Cortex of kidney (tissue), 1 donor: ENCODE measurements at places on chromosomes 13 and 19.

DNA sequence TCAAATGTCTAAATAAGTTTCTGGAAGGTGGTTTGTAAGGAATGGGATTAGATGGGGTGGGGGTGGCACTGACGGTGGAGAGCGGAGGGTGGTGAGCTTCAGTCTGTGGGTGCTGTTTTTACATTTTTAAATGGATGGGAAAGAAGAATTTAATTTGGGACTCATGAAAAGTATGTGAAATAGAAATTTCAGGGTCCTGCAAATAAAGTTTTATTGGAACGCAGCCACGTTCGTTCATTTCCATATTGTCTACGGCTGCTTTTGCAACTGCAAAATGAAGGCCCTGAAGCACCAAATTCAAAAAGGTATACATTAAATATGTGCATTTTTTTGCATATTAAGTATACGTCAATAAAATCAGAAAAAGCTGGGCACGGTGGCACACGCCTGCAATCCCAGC, 9.9 kb downstream of the KANK2 start:
- DNase-seq, result no peak

- DNase-seq, result no peak
These were observed 28.5 kb downstream of the RFC3 start for GRCh38 chr13:33846303-33847062.

- DNase-seq, result no peak
These were observed 2.8 kb upstream of the CIRBP start for GRCh38 chr19:1266129-1266915.

- DNase-seq, result no peak
These were observed 50.5 kb downstream of the RFC3 start for GRCh38 chr13:33868343-33868994.

- no peak for DNase-seq
These were observed 405 bp upstream of the ZNF569 start for GRCh38 chr19:37467608-37468090.

DNA sequence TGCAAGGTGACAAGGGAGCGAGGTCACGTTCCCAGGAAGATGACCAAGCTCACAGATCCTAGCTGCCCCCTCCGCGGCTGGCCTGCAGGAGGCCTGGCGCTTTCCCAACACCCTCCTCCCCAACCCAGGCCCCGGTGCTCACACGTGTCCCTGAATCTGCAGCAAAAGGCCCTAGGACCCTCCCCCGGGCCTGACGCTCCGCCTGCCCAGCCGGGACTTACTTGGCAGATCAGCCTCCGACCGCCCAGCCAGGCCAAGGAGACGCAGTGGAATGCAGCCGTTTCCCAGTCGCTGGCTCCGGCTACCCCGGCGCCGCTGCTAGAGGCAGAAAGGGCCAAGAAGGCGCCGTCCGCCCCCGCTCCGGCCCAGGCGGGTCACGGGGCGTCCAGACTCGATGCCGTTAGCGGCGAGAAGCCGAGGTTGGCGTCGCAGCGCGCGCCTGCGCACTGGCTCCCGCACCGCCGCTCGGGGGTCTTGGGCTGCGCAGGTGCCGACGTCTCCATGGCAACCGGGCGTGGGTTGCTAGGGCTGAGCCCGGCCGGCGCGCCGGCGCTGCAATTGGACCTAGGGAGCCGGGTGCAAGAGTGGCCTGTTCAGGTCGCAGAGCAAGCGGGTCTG, at the start of gene PNMA8A:
PNMA8A (minus strand) TSS at position 448 of the 618 bp plus-strand sequence. CDS start 528 bp downstream, outside the sequence.
- DNase-seq, result no peak

DNA sequence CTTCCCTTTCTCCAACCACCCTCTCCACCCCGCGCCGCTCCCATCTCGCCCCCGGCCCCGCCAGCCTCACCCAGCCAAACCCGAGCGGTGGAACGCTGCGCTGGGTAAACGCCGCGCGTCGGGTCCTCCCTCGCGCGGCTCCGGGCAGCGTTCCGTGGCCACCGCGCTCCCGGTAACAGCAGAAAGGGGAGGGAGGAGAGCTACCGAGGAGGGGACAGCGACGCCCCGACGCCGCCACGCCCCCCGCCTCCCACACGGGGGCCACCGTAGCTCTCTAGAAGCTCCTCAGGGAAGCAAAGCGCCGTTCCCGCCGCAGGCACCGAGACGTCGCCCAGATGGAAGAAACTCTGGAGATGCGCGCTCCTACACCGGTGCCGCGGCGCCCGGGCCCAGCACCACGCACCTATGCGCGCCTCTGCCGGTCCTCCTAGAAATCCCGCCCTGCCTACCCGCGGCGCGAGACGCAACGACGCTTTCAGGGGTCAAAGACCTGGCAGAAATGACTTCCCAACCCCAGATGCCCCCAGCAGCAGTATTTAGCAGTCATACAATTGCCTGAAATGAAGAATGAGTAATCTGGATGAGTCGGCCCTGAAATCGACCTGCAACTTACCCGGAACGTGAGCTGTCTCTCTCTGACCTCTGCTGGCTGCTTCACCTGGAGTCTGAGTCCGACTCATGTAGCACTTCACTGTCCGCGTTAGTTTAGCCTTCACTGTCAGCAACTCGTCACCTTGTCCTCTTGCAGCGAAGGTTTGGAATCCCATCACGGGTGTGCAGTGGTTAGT, at the start of gene RUBCNL:
RUBCNL (minus strand) TSS at position 189 of the 788 bp plus-strand sequence. CDS start 14,777 bp downstream, outside the sequence.
- DNase-seq, result no peak

DNA sequence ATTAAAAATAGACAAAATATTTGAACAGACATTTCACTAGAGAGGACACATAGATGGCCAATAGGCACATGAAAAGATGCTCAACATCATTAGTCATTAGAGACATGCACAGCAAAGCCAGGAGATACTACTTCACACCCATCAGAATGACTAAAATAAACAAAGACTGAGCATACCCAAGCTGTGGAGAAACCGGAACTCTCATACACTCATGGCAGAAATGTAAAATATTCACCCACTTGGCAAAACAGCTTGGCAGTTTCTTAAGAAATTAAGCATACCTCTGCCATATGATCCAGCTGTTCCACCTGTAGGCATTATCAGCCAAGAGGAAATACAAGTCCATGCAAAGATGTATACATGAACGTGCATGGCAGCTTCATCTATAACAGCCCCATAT, 213.4 kb downstream of the TSHZ3 start:
- DNase-seq, result no peak

- no peak for DNase-seq
These were observed 29.6 kb upstream of the CEACAM21 start for GRCh38 chr19:41546386-41546789.

DNA sequence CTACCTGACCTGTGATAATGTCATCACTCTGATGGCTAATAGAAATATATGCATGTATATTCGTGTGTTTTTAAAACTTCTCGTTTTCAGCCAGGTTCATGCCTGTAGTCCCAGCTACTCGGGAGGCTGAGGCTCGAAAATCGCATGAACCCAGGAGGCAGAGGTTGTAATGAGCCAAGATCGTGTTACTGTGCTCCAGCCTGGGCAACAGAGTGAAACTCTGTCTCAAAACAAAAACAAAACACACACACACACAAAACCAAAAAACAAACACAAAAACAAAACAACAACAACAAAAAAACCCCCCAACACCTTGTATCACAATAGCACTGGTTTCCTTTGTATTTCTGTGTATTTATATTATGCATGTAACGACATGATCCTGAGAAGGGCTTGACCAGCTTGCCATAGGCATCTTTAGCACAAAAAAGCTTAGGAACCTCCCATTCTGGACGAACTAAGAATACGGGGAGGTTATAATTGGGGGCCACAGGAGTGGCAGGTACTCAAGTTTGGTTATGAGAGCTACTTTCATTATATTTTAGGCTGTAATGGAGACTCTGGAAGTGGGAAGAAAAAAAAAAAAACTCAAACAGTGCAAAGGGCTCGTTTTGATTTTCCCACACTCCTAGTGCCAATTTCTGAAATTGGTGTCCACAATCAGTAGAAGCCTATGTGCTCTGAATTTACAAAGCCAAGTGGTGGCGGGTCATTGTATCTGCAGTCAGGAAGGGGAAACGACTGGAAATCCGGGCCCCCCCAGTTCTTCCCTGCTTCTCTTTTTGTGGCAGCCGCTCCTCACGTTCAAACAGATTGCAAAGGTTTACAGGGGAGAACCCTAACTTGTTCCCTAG, 1.2 kb upstream of the ACP7 start:
- DNase-seq, result no peak

GRCh38 chr13:73419186-73419585, 360.4 kb downstream of the KLF5 start:
- DNase-seq, result no peak

DNA sequence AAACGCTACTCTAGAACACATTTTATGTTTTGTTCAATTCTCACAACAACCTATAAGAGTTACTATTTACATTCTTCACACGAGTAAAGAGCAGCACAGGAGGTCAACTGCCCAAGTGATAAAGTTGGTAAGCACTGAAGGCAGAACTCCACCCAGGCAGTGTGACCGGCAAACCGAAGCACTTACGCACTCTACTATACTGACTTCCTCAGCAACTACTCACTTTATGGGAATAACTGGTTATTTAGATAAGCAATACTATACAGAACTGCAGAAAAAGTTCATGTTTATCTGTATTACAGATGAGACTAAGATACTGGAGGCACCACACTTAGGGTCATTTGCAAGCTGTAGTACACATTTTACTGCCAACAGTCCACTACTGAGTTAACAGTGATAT, 28.8 kb downstream of the FOXO1 start:
- no peak for DNase-seq

DNA sequence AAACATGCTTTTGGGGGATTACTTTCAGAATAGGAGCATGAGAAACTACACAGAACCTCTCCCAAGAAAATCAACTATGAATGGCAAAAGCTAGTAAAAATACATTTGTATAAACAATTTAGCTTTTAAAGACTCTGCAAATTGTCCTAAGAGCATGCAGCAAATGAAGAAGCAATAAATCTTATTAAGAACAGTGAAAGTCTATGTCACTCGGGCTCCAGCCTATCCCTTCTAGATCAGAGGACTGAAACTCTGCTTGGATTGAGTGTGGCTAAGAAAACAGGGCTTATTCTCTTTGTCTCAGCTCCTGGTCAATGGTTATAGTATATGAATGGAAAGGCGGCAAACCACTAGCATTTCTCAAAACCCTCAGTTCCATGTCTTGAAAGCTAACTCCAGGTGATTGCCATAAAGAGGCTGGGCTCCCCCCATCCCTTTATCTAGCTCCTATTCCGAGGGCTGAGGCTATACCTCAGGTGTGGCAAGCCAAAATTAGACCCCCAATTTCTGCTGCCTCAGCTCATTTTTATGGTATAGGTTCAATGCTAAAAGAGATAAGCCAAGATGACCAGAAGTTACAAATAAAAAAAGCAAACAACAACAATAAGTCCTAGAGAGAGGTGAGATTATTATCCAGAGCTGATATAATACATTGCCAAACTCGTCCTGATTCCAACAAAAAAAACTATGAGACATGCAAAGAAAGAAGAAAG, 953.2 kb downstream of the SLITRK6 start:
- no peak for DNase-seq

GRCh38 chr13:84607261-84608013, 725.2 kb upstream of the SLITRK1 start:
- no peak for DNase-seq

DNA sequence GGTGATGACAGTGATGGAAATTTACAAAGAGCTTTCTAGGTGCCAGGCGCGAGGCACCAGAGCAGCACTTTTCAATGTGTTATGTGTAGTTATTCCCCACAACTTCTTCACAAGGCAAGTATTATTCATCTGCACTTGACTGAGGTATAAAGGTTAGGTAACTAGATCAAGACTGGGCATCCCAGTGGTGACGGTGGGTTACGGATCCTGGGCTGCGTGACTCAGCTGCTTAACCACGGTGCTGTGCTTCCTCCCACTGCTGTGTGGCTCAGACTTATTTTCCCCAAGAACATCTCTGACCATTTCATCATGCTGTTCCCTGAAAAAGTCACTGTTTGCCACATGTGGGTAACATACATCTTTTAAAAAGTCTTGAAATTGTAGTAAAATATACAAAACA, 19.3 kb downstream of the EDDM13 start:
- no peak for DNase-seq

GRCh38 chr19:29645491-29645867, 19.8 kb upstream of the PLEKHF1 start:
- no peak for DNase-seq

DNA sequence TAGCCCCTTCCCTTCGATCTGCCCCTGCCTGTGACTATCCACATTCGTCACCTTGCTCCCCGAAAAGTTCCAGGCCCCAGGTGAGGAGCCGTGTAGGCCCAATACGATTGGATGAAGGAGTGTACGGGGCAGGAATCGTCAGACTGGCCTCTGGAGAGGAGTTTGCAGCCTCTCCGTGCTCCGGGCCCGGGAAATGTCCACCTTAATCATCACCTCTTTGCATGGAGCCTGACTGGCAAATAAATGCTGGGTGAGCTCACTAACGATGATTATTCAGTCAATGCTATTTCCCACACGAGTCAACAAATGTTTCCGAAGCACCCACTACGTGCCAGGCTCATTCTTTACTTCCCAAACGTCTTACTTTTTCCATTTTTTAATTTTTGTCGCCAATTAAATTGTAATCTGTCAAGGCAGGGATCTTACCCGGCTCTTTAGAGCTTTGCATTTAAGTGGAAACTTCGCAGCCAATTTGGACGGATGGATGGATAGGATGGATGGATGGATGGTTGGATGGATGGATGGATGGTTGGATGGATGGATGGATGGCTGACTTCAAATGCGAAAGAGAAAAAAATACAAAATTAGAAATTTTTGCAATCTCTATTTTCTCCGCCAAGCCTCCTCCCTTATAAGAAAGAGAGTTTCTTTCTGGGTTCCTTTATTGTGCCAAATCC, 45.8 kb downstream of the TGDS start:
- DNase-seq, result no peak

GRCh38 chr19:50420808-50421207, 2.1 kb downstream of the SPIB start:
- DNase-seq, result no peak
